Immature natural killer cell (primary cell): ENCODE measurements at places on chromosomes 2 and 18.

DNA sequence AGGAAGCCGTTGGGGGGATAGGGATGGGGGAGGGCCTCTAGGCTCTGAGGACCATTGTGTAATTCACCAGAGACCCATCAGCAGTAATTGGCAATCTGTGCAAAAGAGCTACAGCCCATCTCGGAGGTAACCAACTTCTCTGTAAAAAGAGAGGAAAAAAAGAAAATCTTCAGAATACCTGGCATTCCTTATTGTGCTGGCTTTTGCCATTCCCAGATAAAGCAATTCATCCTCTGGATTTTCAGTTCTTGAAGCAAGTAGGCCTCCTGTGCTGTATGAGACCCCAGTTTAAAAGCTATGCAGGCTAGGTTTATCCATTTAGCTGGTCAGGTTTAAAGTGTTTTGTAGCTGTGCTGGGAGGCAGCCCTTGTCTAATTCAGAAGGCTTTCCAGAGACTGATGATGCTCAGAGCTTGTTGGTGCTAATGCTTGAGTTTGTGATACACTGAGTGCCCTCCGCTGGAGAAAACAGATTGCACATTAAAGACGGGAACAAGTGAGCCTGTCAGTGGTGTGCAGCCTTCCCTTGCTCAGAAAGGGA lies at the start of gene LRRTM4:
Gene LRRTM4, minus strand, starts transcription at position 446 of the 540 bp plus-strand sequence.
- no peak for DNase-seq

GRCh38 chr2:227748079-227748478 lies 2.4 kb downstream of the SCYGR8 start:
- DNase-seq: no peak

DNA sequence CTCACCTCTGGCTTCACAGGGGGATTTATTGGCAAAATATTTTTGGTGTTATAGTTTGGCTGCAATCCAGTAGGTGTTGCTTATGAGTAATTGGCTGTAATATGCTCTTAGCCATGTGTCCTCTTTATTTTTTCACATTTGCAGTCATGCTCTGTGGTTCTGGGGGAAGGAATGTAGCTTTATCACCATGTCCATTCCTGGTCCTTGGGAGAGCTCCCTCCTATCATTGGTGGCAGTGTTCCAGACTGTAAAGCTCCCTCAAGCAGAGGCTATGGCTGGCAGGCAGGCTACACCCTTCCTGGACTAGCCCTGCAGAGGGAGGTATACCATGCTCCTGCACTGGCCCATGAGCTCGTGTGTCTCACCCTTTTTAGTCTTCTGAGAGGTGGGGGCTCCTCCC lies 120.0 kb upstream of the FSIP2 start:
- DNase-seq: no peak

DNA sequence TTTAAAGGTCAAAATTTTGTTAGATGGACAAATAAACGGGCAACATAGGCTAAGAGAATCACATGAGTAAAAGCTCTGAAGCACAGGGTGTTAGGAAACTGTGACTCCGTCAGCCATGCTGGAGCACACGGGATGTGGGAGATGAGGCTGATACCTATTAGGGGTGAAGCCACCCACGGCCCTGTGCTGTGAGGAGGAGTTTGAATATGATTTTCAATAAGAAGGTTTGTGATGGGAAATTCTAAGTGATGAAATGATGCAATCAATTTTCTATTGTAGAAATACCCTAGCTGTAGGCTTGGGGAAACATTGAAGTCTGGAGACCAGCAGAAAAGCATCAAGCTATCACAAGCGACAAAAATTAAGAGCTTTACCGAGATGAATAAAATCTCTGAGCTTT lies 431.3 kb downstream of the CMPK2 start:
- no peak for DNase-seq

GRCh38 chr18:8834881-8835280 lies 129.5 kb downstream of the MTCL1 start:
- no peak for DNase-seq
